ENCODE measurements at places on chromosomes 16 and 17.

DNA sequence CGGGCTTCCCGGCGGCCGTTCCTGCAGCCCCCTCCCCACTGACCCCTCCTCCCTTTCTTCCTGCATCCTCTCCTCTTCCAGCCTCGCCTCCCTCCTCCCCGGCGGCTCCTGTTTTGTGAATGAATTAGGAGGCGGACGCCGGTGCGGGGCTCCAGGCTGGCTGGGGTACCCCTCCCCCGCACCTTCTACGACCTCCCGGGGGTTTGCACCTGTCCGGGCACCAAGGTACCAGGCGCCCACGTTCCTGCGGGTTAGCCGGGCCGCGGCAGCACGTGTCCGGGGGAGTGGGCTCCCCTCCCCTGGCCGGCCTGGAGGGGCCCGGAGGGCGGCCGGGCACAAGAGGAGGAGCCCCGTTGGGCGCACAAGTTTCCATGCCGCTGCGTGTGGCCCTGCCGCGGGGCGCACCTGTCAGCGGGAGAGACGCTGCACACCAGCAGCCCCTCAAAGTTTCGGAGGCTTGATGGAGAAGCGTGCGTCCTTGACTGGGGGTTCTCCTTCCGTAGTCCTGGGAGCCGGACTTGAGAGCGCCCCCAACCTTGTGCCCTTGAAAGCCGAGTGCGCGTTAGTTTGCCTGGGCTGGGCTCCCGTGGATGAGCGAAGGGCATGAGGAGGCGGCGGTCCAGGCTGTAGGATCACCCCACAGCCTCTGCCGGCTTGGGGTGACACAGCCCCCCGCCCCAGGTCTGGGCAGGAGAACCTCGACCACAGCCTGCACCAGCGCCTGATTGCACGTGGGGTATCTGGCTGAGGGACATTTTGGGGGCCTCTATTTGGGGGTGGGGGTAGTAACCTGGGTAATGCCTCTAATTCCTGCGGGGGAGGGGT lies 1.2 kb downstream of the HAS3 start:
- DNase-seq: no peak

- no peak for DNase-seq
These were observed 108.2 kb downstream of the RPTOR start for GRCh38 chr17:80652756-80653330.

DNA sequence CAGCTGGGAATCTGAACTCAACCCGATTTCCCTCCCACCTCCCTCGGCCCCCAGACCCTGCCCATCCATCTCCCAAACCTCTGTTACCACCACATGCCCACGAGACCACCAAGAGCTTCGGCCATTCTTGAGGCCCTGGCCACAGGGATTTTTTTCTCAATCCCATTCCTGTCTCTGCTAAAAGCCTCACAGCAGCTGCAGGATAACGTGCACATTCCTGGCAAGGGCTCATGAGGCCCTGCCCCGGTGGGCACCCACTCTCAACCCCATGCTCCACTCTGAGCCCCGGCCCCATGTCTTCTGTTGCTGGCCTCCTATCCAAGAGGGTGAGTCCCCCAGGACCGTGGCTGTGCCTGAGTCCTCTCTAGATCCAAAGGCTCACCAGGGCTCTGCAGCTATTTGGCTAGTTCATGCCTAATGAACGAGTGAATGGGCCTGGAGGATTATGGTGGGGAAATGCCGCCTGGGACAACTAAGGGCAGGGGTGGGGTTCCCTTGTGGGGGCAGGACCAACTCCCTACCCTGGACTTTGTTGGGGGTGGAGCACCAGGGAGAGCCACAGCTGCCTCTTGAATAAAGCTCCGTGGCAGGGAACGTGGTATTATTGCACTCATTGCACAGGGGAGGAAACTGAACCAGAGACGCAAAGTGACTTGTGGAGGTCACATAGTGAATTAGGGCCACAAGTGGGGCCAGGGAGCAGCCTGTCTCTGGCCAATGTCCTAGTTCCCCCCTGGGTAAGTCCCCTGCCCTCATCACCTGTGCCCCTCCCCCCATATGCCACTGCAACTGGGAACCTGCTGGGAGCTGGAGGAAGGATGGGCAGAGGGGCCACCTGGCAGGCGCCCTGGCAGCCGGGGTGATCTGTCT lies 113.8 kb upstream of the SMURF2 start:
- no peak for DNase-seq

- DNase-seq: no peak
These were observed 133.8 kb upstream of the FAM20A start for GRCh38 chr17:68734931-68735330.

DNA sequence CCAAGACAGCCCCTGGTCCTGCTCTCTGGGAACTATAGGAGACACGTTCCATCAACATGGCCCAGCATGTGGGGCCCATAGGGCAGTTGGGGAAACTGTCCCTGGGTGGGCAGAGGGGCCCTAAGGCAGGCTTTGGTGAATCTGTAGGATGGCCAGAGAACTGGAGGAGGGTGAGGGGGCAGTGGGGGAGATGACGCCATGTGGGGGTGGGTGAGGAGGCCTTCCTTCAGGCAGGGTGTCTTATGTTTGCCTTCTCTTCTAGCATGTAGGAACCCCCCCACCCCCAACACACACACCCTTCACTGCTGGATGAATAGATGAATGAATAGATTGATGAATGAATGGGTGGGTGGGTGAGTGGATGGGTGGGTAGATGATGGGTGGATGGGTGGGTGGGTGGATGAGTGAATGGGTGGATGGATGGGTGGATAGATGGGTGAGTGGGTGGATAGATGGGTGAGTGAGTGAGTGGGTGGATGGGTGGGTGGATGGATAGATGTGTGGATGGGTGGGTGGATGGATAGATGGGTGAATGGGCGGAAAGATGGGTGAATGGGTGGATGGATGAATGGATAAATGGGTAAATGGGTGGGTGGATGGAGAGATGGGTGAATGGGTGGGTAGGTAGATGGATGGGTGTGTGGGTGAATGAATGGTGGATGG lies 2.5 kb upstream of the CBFA2T3 start:
- no peak for DNase-seq

DNA sequence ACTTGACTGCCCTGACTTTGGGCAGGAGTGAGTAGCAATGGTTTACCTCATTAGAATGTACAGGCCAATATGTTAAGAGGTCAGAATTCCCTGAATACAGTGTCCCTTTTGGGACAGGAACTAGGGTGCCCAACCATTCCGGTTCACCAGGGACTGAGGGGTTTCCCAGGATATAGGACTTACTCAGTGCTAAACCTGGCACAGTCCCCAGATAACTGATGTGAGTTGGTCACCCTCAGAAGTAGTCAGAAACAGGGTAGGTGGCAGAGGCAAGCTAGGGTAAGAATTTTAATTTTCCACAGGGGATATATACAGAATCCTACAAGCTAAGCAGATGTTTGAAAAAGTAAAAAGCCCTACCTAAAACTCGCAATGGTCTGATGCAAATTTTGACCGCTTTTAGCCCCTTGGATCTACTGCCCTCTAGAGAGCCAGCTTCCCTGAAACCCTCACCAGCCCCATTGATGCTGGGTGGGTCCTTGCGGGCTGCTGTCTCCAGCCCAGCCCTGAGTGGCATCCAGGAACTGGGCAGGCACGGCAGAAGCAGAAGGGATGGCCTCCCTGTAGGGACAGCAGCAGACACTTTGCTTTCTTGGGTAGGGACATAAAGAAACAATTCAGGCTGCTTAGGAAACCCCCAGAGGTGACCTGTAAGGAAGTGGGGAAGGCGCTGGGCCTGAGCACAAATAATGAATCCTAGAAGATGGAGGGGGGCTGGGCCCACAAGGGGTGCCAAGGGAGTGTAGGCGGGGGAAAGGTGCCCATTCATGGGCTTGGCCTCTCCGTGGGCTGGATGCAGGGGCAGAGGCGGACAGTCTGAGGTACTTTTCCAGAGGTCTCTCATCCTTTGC lies 434.8 kb downstream of the SLC39A11 start:
- no peak for DNase-seq

DNA sequence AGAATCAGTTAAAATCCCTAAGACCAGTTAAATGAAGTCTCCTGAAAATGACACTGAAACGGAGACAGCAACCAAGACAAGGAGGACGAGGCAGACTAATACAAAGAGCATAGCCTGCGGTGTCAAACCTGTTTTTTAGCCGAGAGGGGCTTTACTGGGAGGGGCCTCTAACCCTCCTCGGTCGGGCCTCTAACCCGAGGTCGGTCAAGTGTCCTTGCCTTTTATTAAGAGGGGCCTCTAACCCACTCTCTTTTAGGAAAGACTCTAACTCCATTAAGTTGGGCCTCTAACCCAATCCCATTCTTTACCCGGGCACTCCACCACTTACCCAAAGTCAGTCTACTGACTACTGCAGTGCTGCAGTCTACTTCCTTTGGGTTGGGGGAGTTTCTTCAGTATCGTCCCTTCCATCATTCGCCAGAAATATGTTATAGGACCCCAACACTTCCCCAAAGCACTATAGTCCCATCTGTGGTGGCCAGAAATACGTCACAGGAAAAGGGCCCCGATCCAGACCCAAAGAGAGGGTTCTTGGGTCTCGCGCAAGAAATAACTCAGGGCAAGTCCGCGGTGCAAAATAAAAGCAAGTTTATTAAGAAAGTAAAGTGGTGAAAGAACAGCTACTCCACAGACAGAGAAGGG lies 39.2 kb upstream of the ARL4D start:
- DNase-seq: no peak

- no peak for DNase-seq
These were observed 2.2 kb downstream of the KCNH6 start for GRCh38 chr17:63525190-63525946.

- DNase-seq: no peak
These were observed 12.2 kb downstream of the N4BP1 start for GRCh38 chr16:48597563-48598387.

- DNase-seq: no peak
These were observed 22.5 kb downstream of the HSBP1 start for GRCh38 chr16:83830091-83830768.

DNA sequence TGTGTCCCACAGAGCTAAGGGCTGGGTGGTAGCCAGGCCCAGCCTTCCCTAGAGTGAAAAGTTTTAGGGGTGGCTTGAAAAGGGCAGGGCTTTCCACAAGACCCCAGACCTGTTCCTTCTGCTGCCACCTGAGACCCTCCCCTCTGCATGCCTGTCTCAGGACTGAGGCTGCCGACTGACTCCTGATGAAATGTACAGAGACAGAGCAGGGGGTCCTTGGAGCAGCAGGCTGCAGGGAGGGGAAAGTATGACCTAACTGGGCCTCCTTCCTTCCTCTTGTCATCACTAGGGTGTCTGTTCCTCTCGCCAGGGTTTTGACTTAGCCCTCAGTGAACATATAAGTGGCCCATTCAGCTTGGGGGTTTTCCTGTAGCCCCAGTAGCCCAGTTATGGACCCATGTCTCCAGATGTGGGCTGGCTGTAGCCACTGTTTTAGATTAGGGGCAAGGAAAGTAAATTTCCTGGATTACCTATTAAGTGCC lies 14.9 kb upstream of the NFATC3 start:
- no peak for DNase-seq

DNA sequence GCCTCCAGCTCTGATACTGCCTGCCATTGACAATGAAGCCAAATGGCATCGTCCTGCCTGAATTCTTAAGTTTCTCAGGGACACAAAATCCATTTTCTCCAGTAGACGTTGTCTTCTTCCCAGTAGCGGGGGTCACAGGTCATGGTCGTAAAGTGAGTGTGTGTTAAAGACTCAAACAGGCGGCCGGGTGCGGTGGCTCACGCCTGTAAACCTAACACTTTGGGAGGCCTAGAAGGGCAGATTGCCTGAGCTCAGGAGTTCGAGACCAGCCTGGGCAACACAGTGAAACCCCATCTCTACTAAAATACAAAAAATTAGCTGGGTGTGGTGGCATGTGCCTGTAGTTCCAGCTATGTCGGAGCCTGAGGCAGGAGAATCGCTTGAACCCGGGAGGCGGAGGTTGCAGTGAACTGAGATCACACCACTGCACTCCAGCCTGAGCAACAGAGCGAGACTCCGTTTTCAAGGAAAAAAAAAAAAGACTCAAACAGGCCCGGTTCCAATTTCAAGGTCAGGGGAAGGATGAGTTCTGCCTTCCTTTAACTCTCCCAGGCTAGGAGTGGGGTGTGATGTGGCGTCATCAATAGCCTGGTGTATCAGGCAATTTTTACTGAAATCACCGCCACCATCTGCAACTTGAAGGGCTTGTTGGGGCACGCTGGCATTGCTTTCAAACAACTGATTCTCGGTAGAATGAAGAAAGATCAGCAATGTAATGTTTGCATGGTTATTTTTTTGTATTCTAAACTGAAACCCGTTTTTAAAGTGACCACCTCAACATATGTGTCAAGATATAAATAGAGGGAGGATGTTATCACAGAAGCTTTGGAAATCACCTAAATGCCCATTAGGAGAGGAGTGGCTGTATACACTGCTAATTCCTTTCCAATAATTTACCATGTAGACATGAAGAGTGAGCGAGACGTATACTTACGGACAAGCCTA lies 91.0 kb downstream of the WSCD1 start:
- DNase-seq: no peak

DNA sequence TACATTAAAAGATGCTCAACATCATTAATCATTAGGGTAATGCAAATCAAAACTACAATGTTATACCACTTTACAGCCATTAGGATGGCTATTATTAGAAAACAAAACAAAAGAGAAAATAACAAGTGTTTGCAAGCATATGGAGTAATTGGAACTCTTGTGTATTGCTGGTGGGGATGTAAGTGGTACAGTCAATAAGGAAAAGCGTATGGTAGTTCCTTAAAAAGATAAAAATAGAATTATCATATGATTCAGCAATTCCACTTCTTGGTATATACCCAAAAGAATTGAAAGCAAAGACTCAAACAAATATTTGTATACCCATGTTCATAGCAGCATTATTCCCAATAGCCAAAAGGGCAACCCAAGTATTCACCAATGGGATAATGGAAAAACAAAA lies 1.4 kb upstream of the CAPNS2 start:
- DNase-seq: no peak

GRCh38 chr17:74920642-74921025 lies 2.4 kb downstream of the USH1G start:
- DNase-seq: no peak

GRCh38 chr17:79114458-79115301 lies 40.1 kb downstream of the ENGASE start:
- DNase-seq: no peak

GRCh38 chr17:50205111-50205962 lies 3.9 kb upstream of the COL1A1 start:
- no peak for DNase-seq

DNA sequence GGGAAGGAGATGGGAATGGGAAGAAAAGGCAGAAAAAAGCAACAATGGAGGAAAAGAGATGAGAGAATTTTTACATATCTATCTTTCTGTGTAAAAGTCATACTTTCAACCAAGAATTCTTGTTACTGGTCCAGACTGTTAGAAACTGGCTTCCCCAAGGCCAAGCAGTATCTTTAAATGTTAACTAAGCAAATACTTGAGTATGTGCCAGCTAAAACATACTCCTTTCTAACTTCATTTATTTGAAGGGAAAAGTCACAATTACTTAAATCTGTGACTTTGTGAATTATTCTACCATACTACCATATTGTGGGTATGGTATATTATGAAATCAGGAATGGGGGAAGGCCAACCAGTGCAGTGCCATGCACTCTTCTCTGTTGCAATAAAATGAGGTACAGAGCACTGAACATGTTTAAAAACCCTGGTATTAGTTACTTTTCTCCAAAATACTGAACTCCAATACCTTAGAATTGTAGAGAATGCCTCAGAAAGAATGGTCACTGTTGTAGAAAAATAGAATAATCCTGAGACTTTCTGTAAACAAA lies 92.3 kb upstream of the C17orf78 start:
- no peak for DNase-seq

- no peak for DNase-seq
These were observed 26.6 kb downstream of the IQCK start for GRCh38 chr16:19744670-19745069.

GRCh38 chr16:5549802-5550201 lies 452.2 kb upstream of the EEF2KMT start:
- no peak for DNase-seq
